ENCODE measurements at places on chromosomes 6 and 20.

GRCh38 chr6:35415065-35415891 lies 36.9 kb upstream of the FANCE start:
- no peak for DNase-seq

DNA sequence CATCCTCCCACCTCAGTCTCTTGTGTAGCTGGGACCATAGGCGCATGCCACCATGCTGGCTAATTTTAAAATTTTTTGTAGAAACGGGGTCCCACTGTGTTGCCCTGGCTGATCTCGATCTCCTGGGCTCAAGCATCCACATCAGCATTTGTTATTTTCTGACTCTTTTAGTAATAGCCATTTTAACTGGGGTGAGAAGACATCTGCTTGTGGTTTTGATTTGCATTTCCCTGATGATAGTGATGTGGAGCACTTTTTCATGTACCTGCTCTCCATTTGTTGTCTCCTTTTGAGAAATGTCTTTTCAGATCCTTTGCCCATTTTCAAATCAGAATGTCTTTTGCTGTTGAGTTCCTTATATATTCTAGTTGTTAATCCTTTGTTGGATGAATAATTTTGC lies 22.2 kb upstream of the TULP4 start:
- no peak for DNase-seq

- DNase-seq: no peak
Measured at GRCh38 chr6:37050854-37051137, 45.3 kb downstream of the FGD2 start.

GRCh38 chr6:89348372-89348771 lies 4.2 kb downstream of the UBE2J1 start:
- no peak for DNase-seq

- DNase-seq: no peak
Measured at GRCh38 chr6:79094938-79095337, 16.9 kb upstream of the PHIP start.

DNA sequence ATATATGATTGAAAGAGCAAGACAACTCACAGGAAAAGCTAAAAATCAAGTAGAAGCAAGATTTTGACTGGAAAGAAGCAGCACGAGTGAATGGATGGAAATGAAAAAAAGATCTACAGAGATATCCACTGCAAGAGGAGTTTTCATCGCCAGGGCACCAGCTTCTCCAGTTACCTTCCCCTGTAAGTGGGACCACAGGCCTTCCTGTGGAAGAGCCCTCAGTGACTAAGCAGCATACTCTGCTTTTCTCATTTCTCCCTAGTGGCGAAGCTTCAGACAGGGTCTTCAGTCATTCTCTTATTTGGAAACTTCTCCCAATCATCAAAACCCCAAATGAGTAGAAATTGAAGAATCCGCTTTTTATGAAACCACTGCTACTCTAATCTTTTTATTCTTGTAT lies 40.5 kb downstream of the ADGRB3 start:
- no peak for DNase-seq

GRCh38 chr20:8194721-8195120 lies 62.7 kb downstream of the PLCB1 start:
- DNase-seq: no peak

DNA sequence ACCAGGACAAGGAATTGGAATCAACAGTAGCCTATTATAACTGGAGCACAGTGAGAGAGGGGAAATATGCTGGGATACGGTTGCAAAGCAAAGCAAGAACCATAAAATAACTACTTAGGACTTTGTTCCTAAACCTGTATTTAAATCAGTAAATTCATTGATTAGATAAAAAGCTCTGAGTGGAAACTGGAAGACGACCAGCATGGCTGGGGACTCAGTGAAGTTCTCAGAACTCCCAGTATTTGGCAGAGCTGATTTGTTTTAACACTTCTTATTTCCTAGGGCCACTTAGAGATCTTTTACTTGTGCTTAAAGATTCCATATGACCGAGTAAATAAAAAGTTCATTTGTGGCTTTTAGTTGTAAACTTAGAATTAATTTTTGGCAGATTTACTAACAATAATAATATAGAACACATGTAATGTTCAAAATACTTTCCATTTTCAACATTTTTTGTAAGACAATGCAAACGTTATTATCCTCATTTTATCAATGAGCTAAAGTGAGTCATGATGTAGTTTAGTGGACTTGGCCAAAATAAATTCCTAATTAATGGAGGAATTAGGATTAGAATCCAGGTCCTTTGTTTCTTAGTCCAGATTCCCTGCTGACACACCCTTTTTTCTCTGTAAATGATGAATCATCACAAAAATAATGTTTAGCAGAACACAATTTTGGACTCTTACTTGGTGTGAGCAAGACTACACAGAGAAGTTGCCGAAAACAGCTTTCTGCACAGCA lies 392.9 kb downstream of the GJA1 start:
- DNase-seq: no peak

GRCh38 chr6:31918069-31918720 lies 9.3 kb upstream of the C2 start:
- DNase-seq: no peak

DNA sequence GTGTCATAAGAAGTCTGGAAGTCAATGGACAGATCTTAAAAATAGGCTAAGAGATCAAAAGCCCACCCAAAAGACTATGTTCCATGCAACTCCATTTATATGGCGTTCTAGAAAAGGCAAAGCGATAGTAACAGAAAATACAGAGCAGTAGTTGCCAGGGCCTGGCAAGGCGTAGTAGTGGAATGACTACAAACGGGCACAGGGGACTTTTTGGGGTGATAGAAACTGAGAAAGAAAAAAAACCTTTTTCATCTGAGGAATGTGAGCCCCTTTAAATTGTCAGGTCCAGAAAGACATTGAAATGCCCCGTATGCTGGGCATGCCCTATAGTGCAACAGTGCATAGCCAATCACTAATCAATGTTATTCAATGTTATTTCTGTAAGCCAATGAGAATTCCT lies 47.2 kb upstream of the FAM50B start:
- DNase-seq: no peak

DNA sequence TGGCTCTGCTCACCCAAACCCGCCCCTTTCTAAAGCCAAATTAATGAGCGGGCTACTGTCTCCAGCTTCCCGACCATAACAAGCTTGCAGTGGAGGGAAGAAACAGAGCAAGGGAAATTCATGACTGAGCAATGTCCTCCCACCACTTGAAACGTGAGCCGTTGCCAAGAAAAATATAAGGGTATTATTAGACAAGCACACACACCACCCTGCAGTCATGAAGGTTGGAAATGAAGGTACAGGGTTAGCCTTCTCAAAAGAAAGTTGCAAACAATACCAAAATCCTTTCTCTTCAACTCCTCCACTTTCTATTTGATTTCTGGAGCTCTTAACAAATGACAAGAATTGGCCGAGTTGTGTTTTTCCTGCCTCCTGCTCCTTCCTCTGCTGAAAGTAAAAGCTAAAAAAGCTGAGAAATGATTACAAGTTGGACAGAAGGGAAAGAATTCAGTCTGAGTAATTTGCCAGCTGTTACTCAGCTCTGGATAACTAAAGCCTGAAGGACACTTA lies 151.1 kb upstream of the B3GAT2 start:
- no peak for DNase-seq

GRCh38 chr6:148608199-148608951 lies 138.5 kb upstream of the UST start:
- DNase-seq: no peak

GRCh38 chr6:116314878-116315277 lies 35.1 kb upstream of the TSPYL1 start:
- no peak for DNase-seq

- no peak for DNase-seq
Measured at GRCh38 chr6:165653607-165654006, 9.4 kb downstream of the PDE10A start.

DNA sequence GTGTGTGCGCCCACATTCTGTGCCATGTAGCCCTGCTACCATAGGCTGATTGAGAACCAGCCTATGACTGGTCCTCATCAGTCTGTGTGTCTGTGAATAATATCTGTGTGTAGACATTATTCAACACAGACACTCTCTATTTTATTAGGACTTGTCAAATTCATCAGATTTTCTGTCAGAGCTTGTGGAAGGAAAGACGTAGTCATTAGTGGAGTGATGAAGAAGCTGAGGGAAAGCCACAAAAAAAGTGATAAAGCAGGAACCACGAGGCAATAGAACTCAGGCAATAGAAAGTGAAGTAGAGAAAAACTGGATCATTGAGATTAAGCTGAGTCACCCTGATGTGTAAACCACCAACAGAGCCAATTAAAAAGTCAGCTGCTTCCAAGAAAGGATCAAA lies 122.2 kb upstream of the MARCKS start:
- no peak for DNase-seq

- DNase-seq: no peak
Measured at GRCh38 chr6:81950877-81951276, 198.4 kb upstream of the TENT5A start.

DNA sequence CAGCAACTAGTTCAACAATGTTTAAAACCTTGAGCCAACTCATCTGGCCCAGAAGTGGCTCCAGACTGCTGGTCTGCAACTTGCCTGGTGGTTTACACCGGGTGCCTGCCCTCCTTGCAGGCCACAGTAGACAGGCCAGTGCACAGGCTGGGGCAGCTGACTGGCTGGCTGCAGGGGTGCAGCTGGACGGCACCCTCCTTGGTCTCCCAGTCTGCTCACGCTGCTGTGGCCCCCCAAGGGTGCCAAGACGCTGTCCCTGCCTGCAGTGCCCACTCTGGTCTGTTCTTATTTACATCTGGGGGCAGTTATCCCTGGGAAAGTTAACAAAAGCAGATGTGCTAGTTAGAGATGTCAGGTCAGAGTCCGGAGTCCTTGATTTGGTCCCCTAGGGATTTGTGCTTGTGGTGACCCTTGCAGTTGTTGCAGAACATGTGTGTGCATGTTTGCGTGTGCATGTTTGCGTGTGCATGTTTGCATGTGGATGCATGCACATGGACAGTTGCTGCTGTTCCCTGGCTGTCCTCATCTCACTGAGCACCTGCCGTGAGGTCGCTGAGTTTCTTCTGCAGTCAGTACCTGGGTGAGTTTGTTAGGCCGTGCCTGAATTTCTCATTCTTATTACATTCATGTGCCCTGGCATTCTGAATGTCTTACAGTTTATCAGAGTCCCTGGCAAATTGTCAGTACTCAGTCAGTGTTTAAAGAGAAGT lies 48.2 kb upstream of the IRF4 start:
- DNase-seq: no peak

DNA sequence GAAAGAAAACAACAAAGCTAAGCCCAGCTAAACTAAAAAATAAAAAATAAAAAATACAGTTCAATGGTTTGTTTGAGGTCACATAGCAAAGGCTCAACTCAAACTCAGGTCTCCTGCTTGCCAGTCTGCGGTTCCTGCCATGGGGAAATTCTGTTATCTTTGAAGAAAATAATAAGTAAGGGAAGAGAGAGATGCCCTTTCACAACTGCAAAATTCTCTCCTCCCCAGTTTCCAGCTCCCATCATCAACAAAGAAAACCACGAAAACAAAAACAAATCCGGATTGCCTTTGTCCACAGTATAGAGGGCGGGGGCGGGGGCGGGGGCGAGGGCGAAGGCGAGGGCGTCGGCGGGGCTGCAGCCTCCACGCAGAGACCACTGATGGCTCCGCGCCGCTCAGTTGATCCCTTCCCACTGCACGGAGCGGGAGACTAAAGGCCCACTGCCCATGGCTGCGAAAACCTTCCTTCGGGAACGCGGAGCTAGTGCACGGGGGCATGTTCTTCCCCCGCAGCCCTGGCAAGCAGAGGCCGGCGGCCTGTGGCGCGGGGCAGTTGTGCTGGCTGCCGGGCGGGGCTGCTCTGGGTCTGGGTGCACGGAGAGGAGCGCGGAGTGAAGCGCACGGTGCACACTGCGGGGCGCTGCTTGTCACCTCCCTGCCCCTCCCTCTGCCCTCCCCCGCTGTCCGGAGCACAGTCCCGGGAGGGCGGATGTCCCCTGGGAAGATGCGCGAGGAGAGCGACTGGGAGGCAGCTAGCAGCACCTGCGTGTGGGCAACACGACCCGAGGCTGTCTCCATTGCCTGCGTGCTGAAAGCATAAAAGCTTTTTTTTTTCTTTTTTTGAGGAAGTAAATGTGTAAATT lies 54.1 kb upstream of the TPD52L1 start:
- DNase-seq: no peak

DNA sequence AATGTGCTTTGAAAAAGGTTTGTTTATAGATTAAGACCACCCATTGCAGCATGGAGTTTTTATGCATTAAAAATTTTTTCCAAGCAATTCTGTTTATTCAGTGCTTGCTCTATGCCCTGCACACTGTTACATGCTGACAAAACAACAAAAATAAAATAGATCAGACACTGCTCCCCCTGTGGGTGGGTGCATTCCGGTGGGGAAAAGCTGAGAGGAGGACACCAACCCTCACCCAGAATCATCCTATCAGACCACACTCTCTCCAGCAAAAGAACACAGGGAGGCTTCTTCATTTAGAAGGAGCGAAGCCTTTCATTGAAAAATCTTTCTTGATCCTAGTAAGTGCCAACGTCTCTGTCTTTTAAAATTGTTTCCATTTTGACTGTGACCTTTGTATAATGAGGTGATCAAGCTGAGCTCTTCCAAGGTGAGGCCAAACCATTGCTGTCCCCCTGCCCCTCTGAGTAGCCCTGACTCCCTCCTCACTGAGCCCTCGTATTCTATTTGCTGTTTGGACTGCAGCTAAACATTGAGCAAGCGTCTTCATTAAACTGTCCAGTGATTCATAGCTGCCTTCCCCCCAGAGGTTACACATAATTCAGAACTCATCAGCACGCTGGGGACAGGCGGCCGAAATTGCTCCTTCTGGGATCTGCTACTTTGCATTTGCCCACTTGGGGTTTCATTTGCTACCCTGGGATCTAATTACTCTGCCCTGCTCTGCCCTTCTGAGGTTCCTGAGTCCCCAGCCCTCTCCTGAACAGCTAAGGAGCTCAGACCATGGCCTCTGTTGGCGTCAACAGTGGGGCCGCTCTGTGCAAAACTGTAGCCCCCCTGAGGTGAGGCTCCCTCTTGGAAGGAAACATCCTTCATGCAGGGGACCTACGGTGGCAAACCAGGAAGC lies 102.4 kb downstream of the F13A1 start:
- no peak for DNase-seq

GRCh38 chr20:61385731-61386130 lies 133.7 kb downstream of the CDH4 start:
- no peak for DNase-seq

DNA sequence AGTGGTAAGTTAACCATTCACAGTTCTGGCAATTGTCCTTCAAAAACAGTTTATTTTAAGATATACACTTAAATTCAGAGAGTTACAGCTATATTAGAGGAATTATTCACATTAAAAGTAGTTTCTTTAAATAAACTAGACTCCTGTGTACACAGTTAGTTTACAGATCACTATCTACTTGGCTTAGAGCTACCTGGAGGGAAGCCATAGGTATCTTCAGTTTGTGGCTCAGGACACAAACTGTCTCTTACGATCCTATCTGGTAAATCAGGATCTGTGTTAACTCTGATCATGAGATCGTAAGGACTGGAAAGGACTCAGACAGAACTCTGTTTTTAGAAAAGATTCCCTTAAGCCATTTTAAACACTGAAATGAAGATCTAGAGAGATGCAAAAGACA lies 160.9 kb downstream of the REV3L start:
- DNase-seq: no peak

DNA sequence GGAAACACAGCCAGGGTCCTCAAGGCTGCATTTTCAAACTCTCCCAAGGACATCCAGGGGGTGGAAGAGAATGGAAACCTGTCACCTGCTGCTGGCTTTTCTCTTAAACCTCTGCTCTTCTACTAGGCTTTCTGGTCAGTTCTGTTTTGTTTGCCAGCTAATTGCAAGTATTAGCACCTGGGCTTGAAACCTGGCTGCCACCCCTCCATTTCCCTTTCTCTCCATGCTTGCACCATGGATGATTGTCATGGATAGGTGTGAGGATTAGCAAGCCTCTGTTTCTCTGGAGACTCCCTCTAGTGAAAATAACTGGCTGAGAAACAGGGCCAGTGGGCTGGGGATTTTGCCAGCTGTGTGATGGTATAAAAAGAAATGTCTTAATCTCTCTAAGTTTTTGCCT lies 33.0 kb upstream of the GPR6 start:
- no peak for DNase-seq
